Stimulated activated effector memory CD8-positive, alpha-beta T cell treated with anti-CD3 and anti-CD28 coated beads, Interleukin-12 subunit alpha, Interleukin-12 subunit beta, amount 100 ng/mL, for 72 hours (primary cell): ENCODE measurements at places on chromosomes 6 and 20.

- DNase-seq, result no peak
Measured at GRCh38 chr6:15793288-15793687, 130.5 kb upstream of the DTNBP1 start.

DNA sequence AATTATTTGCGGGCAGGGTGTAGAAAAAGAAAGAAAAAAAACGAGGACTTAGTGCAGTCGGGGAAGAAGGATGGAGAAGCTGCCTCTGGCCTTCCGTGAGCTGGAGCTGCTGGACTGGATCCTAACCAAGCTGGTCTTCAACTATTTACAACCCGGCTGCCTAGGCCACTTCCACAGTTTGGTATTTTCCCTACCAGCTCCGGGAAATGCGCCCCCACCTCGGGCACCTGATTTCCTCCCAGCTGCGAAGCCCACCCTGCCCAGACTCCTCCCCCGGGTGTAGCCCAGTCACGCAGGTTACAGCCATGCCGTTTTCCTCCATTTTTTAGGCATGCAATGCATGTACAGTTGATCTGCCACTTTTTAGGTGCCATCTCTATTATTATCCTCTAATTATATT, 21.2 kb downstream of the THEMIS start:
- DNase-seq, result no peak

DNA sequence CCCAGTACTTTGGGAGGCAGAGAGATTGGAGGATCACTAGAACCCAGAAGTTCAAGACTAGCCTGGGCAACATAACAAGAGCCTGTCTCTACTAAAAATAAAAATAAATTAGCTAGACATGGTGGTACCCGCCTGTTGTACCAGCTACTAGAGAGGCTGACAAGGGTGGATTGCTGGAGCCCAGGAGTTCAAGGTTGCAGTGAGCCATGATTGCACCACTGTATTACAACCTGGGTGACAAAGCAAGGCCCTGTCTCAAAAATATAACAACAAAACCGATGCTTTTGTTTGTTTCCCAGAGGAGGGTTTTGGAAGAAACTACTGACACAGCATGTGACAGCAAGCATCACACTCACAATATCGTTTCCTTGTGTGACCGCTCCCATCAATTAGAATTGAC, 119.6 kb downstream of the TSHZ2 start:
- no peak for DNase-seq

- peak; percentile 73 for DNase-seq
Measured at GRCh38 chr20:32966881-32967781, 37.1 kb downstream of the SUN5 start.

DNA sequence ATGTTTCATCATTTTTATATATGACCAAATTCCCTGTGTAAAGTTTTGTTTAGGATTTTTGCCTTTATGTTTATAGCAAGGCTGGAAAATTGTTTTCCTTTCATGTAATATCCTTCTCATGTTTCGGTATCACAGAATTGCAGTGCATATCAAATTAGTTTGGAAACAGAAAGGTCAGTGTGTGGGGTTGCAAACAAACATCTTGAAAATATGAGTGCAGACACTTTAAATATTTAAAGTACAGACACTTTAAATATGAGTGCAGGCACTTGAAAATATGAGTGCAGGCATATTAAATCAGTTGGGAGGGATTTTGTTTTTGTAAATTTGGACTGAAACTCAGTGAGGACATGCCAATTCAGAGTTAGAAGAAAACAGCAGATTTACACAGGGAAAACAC, 6.5 kb downstream of the SLPI start:
- no peak for DNase-seq

GRCh38 chr6:113570161-113570560, 287.0 kb upstream of the MARCKS start:
- DNase-seq, result no peak
